CD4-positive, alpha-beta T cell treated with Interleukin-1 beta for 1 hour (primary cell): ENCODE measurements at places on chromosomes 12 and 14.

- DNase-seq, result no peak
Observed at GRCh38 chr14:94175747-94176146, 1.6 kb downstream of the PPP4R4 start.

DNA sequence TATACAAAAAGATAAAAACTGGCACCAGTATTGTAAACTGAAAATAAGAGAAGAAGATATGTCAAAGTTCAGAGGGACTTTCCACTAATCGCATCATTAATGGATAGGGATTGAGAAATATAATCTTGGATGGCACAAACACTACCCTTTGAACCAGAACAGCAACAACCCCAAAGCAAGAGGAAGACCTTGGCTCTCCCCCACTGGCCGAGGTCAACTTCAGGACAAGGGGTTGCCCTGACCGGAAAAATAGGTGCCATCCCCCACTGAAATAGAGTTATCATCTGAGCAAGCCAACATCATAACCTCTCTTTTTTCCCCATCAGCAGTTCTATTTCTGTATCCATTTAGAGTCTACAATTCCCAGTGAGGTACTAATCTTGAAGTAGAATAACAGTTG lies 72.4 kb upstream of the PCED1B start:
- no peak for DNase-seq

DNA sequence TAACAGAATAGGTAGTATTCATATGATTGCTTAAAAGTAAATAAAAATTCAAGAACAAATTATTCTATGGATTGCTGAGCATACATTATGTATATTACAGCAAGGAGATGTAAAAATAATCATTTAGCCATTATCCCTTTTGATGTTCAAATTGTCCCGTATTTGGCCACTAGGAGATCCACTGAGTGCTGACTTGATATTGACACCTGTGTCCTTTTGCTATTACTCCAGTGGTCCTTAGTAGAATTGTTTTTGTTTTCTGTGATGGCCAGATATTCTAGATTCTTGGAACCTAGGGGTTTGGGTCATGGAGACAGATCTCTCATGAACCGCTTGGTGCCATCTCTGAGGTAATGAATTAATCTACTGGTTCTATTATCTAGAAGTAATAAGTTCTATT lies 16.8 kb downstream of the ERO1A start:
- DNase-seq, result no peak

GRCh38 chr12:109459247-109459646 lies 17.9 kb downstream of the KCTD10 start:
- no peak for DNase-seq

DNA sequence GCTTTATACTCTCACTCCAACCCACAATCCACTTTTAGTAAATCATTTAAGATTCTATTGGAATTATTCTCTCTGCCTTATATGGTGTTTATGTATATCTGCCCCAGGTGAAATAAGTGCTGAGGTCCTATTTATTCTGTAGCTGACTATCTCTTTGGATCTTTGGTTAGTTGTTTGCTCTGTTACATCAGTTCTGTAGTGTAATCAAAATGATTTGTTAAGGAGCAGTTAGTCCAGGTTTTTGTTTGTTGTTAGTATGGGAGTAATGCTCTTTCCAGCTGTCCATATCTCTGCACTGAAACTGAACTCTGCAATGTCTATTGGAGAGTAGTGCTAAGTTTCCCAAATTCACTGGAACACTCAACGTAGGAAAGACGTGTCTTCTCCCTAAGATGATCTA lies 615.8 kb downstream of the SNAPC1 start:
- no peak for DNase-seq

GRCh38 chr12:118055144-118055557 lies 5.8 kb downstream of the WSB2 start:
- peak; percentile 72 for DNase-seq

DNA sequence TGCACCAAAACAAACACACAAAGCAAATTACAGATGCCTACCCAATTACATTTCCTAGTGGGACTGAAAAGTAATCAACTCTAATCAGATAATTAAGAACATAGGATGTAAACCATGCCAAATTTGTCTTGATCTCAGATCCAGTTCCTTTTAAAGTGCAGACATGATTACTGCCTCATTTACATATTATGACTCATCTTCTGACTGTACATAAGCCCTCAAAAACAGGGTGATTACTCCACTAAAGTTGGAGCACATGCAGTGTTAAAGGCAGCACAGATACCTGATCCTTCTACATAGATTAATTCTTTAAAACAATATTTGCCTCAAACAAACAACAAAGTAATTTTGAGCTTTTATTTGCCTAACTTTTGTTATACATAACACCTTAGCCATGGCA lies 337.2 kb downstream of the RPS29 start:
- DNase-seq, result no peak

DNA sequence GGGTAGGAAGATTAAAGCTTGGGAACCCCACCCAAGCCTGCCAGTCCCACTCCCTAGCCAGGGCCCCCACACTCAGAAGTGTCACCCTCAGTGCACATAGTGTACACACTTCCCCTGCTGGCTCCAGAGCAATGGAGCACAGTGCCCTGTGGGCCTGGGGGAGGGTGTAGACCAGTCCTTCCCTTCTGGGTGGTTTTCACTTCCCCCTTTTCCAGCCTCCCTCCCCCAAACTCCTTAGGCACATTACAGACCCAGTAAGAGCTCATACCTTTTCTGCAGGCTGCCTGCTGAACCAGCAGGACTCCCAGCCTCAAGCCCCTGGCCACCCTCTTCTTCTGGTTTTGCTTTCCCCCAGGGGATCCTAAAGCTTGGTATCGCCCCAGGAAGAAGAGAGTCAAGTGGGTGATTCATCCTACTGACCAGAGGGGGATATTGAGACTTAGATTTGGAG lies at the start of gene ZNF385A:
ZNF385A (minus strand) TSS at position 143 of the 451 bp plus-strand sequence. CDS start 219 bp downstream, outside the sequence.
- DNase-seq, result peak; percentile 75

DNA sequence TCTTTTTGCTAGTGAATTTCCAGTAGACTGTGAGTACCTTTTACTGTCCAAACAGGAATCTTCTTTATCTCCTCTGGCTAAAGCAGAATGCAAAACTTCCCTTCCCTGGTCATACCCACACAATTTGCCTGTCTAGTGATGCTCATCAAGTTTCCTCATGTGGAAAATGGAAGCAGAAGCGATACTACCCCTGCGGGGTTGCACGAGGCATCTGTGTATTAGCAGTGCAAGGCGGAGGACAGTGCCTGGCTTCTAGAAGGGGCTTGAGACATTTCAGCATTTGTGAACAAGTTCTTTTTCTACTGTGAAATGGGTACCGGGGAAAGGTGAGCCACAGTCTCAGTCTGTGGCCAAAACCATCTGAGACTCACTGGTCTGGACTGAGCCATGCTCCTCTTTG lies 340.9 kb downstream of the AACS start:
- DNase-seq, result no peak

- no peak for DNase-seq
Observed at GRCh38 chr12:7193674-7194073, 4.2 kb downstream of the PEX5 start.

DNA sequence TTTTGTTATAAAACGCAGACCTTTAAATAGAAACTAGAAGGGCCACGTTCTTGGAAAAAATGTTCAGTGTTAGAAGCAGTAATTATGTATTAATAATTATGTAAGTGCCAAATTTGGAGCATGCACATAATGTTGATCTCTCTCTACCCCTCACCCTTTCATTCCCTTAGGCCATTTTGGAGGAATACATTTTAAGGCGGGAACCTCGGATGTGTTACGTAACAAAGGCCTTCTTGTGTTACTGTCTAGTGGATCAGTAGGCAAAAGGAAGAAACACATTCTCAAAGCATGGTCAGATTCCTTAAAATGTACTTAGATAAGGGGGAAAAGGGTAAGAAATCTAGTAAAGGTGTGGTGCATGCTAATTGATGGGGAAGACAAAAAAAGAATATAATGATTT lies 52.7 kb downstream of the RASSF3 start:
- DNase-seq, result no peak

DNA sequence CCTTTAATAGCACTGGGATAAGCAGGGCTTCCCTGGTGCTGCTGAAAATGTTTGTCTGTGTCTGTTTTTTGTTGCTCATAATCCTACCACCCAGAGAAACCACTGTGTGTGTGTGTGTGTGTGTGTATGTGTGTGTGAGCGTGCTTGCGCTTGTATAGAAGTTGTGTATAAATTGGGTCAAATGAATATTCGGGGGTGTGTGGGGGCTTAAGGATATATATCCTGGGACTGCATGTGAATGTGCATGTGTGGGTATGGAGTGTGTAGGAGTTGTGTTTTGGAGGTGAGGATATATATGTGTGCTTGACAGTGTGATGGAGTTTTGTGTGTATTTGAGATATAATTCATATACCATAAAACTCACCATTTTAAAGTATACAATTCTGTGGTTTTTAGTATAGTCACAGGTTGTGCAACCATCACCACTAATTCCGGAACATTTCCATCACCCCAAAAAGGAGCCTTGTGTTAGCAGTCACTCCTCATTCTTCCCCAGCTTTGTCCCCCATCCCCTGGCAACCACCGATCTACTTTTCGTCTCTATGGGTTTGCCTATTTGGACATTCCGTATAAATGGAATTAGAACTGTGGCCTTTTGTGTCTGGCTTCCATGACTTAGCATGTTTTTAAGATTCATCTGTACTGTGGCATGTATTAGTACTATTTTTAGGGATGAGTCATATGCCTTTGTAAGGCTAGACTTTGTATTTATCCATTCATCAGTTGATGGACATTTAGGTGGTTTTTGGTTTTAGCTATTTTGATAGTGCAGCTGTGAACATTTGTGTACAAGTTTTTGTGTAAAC lies 25.6 kb downstream of the TCTN1 start:
- no peak for DNase-seq

GRCh38 chr12:19547271-19547671 lies 108.0 kb downstream of the AEBP2 start:
- DNase-seq, result no peak

DNA sequence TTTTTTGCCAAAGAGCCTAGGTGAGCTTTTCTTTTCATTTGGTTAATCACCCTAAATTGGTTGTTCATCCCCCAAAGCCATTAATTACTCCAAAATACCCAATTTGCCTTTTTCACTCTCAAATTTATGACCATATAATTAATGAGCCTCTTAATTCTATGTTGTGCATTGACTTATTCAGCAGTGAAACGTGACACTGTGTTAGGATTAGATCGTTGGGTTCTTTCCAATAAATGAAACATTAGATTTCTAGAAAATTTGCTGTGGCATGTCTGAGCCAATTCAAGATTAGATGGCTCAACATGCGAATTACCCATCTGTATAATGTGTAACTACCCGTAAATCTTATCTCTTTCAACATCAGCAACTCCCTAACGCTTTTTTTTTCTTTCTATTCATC lies 273.4 kb downstream of the BMP4 start:
- no peak for DNase-seq

DNA sequence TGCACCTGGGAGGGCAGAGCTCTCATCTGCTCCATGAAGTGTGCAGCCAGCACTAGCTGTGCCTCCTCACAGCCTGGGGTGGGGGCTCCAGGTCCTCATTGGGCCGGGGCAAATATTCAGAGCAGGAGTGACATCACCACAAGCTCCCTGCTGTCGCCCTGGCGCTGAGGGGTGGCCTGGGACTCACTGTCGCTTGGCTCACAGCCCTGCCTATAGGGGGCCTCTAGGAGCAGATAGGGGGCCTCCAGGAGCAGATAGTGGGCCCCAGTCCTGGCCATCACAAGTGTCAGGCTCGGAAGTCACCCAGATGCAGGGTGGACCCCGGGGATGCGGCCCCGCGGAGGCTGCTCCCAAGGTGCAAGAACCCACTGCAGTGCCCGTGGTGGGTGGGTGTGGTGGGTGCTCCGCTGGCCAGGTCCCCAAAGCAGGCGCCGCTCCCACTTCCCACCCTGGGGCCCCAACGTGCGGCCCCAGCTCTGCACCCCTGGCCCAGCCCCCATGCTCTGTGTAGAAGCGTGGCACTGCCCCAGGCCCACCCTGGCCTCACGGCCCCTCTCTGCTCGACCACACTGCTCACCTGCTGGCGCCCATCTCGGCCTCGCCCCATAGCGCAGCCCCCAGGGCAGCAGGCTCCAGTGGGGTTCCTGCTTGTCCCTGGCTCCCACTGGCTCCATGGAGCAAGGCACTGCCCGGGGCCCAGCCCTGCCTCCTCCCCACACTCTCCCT lies 18.0 kb downstream of the SYNJ2BP start:
- DNase-seq, result no peak

GRCh38 chr12:12511021-12511783 lies 51.5 kb downstream of the DUSP16 start:
- no peak for DNase-seq

GRCh38 chr12:50062728-50063460 lies 5.5 kb downstream of the ASIC1 start:
- no peak for DNase-seq

GRCh38 chr14:66117600-66117999 lies 368.6 kb upstream of the CCDC196 start:
- DNase-seq, result no peak
